ENCODE measurements at places on chromosomes 4 and X. TPM values are rescaled to one million over a fixed set of nuclear protein-coding genes. Genes with fewer than 3 reads are reported as not detected.

GPR173 gene
- total RNA-seq = 1.9 TPM

AP1AR gene
- 19.9 TPM for total RNA-seq

ADGRG4 gene
- total RNA-seq = not detected

HGFAC gene
- under 0.01 TPM for total RNA-seq

PIN4 gene
- 14.5 TPM for total RNA-seq

F8A2 gene
- not detected for total RNA-seq

EGF gene
- total RNA-seq = 0.26 TPM

BEND2 gene
- total RNA-seq = not detected

UGT2B11 gene
- not detected for total RNA-seq

CRMP1 gene
- under 0.01 TPM for total RNA-seq

TEC gene
- 0.79 TPM for total RNA-seq

EMCN gene
- total RNA-seq = not detected

MYL5 gene
- 27.6 TPM for total RNA-seq

ZDHHC15 gene
- total RNA-seq = under 0.01 TPM

XPNPEP2 gene
- total RNA-seq = 4.8 TPM

RPL34 gene
- 807 TPM for total RNA-seq

PPP4R3C gene
- total RNA-seq = not detected

STOX2 gene
- 1.1 TPM for total RNA-seq

BTC gene
- total RNA-seq = 0.63 TPM

INTU gene
- 4.1 TPM for total RNA-seq

CHRDL1 gene
- 3.8 TPM for total RNA-seq

HDX gene
- total RNA-seq = 1.9 TPM

TBX22 gene
- total RNA-seq = not detected

ETDB gene
- total RNA-seq = not detected

NPY5R gene
- total RNA-seq = not detected

YTHDC1 gene
- 36.1 TPM for total RNA-seq

GTPBP6 gene
- 37.5 TPM for total RNA-seq

ABCG2 gene
- total RNA-seq = 1.1 TPM

GPR119 gene
- not detected for total RNA-seq

LRCH2 gene
- 4.6 TPM for total RNA-seq

RAP1GDS1 gene
- 39.2 TPM for total RNA-seq

STAG2 gene
- total RNA-seq = 106 TPM

RTL5 gene
- 5.1 TPM for total RNA-seq

All from bronchial smooth muscle cell (primary cell).